ENCODE measurements at places on chromosomes 3 and 15.

- no peak for DNase-seq
Observed at GRCh38 chr15:62850791-62851291, 191.7 kb upstream of the TPM1 start.

DNA sequence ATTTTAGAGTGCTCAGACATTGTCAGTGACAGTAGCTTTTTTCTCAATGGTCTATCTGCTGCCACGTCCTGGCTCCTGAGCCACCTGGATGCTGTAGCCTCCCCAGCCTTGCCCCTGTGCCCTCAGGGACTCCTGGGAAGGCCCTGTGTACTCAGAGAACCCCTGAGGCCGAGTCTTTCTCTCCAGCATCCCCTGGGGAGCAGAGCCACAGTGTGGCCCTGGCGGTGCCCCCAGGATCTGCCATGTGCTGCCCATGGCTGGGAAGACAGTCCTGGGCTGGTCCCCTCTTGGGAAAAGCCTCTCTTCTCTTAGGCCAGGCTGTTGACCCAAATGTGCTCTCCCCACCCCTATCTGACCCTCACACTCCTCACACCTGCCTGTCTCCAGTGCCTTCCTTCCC lies 5.0 kb downstream of the MYD88 start:
- no peak for DNase-seq

DNA sequence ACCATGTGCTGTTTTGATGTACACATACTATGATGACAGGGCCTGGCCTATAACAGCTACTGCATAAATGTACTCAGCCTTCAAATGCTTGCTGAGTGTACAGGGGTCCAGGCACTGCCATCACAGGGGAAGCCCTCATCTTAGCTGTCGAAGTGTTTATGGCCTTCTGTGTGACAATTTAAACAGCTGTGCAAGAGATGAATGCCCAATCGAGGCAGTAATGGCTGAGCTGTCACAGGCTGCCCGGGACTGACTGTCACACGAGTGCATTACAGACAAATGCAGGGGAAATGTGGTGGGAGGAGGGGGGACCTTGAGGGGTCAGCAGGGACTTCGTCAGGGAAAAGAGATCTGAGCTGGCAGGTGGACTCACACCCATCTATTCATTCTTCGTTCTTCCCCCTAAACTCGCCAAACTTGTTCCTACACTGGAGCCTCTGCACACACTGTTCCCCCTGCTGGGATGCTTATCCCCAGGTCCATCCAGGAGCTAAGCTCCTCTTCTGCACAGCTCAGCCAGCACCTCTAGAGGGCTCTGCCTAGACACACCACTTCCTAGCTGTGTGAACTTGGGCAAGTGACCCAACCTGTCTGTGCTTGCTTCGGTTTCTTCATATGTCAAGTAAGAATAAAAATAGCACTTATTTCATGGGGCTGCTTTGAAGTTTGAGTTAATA lies 156.2 kb upstream of the IQSEC1 start:
- no peak for DNase-seq

- no peak for DNase-seq
Observed at GRCh38 chr15:94119298-94119811, 112.0 kb upstream of the MCTP2 start.

- DNase-seq: no peak
Observed at GRCh38 chr15:92599394-92599970, 56.1 kb downstream of the FAM174B start.

DNA sequence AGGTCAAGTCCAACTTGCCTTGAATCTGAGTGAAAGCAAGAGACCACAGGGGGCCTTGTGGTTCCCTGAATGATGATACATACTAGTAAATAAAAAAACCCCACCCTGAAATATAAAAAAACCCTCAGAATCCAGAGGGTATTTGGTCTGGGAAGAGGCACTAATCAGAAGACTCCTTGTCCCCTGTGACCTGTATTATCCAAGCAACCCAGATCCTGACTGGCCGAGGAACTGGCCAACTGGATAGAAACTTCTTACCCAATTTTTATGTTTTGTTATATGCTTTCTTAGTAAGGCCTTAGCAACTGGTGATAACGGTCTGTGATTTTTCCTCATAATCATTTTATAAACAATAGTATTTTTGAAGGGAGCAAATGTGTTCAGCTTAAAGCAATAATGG lies 17.5 kb downstream of the ABI3BP start:
- no peak for DNase-seq

DNA sequence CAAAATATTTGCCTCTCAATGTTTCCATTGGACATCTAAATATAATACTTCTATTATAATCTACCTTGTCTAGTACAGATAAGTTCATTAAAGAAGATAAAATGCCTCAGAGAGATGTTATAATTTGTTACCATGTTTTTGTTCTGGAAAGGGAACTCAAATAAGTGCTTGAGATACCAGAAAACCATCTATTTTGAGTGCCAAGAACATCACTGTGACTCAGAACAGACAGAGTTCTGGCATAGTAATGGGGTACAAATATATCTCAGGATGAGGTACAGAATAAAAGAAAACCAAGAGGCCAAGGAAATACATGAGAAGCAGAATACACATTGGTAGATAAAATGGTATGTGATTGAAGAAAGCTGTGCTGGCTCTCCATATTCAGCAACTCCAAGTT lies 58.9 kb downstream of the IMPG2 start:
- no peak for DNase-seq
